ENCODE measurements at places on chromosomes 12 and 14. TPM values are rescaled to one million over a fixed set of nuclear protein-coding genes. Genes with fewer than 3 reads are reported as not detected.

GRCh38 chr14:53110096-53110495 lies 43.0 kb downstream of the DDHD1 start:
- no peak for DNase-seq

DNA sequence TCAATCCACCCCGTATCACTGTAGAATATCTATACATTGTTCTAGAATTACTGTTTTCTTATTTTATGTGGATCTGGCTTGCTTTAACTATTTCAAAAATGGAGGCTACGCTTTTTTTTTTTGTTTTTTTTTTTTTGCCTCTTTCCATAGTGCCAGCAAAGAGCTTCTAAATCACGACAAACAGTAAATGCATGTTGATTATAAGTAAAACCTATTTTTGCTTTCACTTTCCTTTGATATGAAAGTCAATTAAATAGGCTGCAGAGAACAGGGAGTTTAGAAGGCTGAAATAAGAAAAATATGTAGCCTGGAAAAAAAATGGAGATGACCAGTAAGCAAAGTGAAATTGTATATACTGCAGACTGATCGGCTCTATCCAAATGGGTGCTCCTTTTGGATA lies 112.3 kb upstream of the AMIGO2 start:
- no peak for DNase-seq

DNA sequence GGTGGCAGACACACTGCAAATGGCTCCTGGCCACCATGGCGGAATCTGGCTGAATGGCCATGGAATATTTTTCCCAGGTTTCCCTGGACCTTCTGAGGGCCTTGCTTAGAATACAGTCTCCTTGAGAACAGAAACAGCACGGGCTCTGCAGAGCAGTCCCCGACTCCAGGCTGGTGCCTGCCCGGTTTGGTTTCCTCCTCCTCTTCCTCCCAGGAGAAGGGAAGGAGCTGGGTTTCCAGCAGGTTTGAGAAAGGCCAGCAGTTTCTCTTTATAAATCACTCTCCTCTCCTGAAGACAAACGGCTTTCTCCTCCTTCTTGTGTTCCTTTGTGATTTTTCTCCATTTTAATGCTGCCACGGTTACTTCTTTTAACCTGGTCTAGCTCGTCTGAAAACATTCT lies 106.8 kb upstream of the RFLNA start:
- no peak for DNase-seq

DNA sequence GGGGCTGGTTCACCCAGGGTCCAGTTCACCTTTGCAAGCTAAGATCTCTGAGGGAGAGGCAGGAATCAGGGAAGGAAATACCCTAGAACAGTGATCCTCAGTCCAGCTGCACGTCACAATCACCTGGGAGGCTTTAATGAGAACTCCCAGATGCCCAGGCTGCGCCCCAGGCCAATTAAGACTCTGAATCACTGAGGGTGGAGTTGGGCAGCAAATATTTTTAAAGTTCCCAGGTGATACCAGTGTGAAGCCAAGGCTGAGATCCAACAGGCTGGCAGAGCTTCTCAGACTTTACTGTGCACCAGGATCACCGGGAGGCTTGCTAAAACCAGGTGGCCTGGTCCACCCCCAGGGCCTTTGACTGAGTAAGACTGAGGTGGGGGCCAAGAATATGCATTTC lies 23.8 kb downstream of the MYL2 start:
- no peak for DNase-seq

GRCh38 chr12:91899056-91899455 lies 246.6 kb downstream of the BTG1 start:
- DNase-seq = no peak

- DNase-seq = no peak
Observed at GRCh38 chr12:33589576-33590114, 150.0 kb upstream of the SYT10 start.

DNA sequence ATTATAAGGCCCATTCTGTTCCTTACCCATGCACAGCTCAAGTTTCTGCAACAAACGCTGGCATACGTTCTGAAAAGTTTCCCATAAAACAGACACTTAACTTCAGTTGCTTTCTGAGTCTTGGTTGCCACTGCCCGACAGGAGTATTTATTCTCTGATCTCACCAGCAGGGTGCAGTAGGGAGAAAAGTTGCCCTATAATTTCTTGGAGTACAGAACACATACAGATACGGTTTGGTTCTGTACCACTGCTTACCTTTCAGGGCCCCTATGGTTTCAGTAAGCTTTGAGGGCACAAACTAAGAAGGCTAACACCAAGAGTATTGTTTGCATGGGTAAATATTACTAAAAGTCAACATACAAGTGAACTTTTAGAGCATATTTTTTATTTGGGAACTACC lies 77.9 kb downstream of the SPATA7 start:
- DNase-seq = no peak

Gene RAP1B
- total RNA-seq = 328 TPM

Gene NINJ2
- total RNA-seq = 1.9 TPM
